ENCODE measurements at places on chromosomes 6 and 20. TPM values are rescaled to one million over a fixed set of nuclear protein-coding genes. Genes with fewer than 3 reads are reported as not detected.

Gene OR2J3
- total RNA-seq = not detected

Gene GCNT2
- total RNA-seq = 9.4 TPM

Gene MAFB
- total RNA-seq = 35.3 TPM

Gene RAET1G
- not detected for total RNA-seq

Gene FRK
- 12.6 TPM for total RNA-seq

All from left lobe of liver (tissue), 2 donors.